Activated CD4-positive, alpha-beta T cell treated with anti-CD3 and anti-CD28 coated beads, Interleukin-2, amount 50 U/mL, for 1 hour (primary cell): ENCODE measurements at places on chromosomes 2 and 18.

- no peak for DNase-seq
Observed at GRCh38 chr18:36328385-36328858, 30.9 kb downstream of the FHOD3 start.

- no peak for DNase-seq
Observed at GRCh38 chr2:25489631-25490030, 147.9 kb upstream of the DNMT3A start.

- DNase-seq: no peak
Observed at GRCh38 chr2:160295519-160296207, 95.6 kb upstream of the ITGB6 start.

DNA sequence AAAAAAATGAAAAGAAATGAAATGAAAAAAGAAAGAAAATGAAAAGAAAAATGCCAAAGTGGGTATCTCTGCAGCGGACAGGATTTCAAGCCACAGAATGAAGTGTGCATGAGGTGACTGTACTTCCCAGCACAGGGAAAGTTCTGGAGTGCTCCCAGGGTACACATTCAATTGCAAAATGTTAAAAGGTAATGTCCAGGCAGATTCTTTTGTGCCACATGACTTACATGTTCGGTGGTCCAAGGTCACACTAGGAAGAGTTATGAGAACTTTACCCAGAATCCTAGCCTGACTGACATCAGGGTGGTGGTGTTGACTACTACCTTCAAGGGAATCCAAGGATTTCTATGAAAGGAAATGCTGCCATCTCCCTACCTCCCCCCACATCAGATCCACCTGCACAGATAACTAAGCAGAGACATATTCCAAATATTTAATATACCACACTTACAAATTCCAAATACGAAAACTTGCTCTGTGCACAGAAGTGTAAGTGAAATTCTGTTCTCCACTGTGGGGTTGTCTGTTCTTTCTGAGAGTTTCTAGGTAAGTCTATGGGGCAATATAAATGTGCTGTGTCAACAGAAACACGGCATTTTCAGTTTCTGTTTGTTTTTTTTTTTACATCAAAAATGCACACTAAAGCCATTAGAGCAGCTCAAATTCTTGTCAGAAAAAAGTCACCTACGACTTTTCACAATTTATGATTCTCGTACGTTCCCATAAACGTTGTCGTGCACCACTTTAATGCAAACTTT, 56.6 kb downstream of the CABYR start:
- DNase-seq: no peak

DNA sequence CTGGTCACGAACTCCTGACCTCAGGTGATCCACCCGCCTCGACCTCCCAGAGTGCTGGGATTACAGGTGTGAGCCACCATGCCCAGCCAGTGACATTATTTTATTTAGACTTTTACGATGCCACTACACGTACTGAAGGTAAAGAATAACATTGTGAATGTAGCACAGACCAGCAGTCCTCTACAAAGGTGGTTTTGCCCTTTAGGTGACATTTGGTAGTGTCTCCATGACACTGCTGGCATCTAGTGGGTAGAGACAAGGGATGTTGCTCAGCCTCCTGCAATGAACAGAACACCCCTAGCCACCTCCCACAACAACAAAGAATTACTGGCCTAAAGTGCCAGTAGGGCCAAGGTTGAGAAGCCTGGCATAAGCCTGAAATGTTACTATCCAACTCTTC, 69.5 kb downstream of the MYOM1 start:
- no peak for DNase-seq

GRCh38 chr2:224901121-224901676, 141.1 kb downstream of the DOCK10 start:
- DNase-seq: no peak

GRCh38 chr2:239187464-239188253, 213.2 kb downstream of the HDAC4 start:
- DNase-seq: no peak

- no peak for DNase-seq
Observed at GRCh38 chr2:72133721-72134407, 13.8 kb downstream of the CYP26B1 start.

DNA sequence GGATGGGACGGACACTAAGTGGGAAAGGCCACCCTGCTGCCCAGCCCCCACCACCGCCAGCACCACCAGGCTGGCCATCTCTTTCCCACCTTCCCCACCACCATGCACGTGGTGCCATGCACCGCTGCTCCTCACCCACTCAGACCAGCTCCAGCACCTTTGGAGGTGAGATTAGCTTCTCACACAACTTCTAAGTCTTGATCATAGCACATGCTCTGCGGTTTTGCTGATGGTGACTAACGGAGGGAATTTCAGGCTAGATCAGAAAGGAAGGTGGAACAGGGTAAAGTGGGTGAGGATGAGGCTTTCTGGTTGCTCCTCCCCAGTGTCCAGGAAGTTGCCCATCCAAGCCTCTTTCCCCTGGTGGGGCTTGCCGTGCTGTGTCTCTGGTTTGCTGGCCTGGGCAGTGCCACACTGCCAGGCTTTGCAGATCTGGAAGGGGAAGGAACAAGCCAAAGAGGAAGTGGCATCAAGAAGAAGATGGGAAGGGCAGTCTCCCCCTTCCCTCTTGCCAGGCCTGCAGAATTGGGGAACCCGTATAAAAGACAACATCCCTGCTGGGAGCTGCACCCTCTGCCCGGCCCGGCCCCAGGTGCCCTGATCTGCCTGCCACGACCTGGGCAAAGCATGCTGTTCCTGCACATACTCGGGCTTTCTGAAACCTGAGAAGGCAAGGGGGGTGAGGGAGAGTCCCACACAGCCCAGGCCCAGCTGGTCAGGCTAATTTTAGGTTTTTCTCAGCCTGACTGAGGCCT, 44.3 kb upstream of the CAB39 start:
- DNase-seq: no peak

GRCh38 chr18:5294113-5294456, 1.4 kb downstream of the ZBTB14 start:
- no peak for DNase-seq

DNA sequence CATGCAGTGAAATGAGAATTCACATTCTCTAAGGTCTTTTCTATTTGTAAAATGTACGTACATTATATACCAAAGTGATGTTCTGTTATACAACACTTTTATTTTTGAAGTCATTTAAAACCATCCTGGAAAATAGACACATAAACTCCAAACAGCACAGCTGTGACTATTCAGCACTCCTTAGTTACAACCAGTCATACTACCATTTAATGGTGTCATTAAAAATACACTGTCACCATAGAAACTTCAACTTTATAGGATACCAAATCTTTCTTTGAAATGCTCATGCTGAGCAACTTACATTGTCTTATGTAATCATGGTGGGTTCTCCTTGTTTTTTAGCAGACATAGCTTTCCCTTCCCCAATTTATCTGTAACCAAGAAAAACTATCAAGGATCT, 85.3 kb downstream of the METTL4 start:
- DNase-seq: no peak

GRCh38 chr18:63000839-63001238, 285.5 kb downstream of the PHLPP1 start:
- no peak for DNase-seq

DNA sequence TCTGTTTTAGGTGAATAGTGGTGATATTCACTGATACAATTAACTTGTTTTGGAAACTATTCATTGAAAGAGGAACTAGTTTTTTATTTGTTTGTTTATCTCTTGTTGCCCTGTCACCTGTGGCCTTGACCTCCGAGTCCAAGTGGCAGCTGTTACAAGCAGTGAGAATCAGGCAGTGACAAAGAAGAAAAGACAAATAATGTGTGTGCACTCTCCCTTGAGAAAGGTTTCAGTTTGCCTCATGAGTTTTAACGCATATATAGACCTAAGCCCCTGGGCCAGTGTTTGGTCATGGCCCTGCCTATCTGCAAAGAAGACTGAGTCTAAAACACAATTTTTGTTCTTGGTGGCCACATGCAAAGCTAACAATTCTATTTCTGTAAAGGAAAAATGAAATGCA, 15.3 kb downstream of the KYNU start:
- no peak for DNase-seq

DNA sequence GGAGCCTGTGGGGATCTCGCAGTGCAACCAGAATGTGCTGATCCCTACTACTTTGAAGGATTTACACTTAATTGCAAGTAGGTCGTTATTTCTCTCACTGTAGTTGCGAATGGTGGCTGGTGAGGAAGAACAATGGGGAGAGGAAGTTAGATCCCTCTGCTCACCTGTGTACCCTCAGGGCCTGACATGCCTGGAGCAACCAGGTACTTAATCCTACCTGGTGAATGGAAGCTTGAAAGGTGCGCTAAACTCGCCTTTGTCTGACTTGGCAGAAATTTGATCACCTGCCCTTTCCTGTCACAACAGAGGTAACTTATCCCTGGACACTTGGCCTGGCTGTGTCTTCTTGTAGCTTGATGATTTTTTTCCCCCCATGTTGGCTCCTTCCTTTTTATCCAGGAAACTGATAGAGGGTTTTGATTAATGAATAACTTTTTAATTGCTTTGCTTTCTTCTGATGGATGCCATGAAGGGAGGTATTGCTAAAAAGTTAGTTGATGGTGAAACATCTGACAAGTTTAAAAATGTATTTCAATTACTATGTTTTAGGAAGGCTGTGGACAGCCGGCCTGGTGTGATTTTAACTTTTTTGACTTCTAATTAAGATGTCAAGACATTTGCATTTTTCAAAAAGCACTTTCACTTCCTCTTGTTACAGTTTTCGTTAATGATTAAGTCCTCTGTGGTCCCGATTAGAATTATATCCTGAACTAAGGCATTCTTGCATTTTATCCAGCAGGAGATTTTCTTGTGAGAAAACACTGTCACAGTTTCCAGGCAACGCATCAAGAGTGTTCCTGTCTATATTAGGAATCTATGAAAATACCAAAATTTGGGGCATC, 9.2 kb downstream of the SGPP2 start:
- no peak for DNase-seq

DNA sequence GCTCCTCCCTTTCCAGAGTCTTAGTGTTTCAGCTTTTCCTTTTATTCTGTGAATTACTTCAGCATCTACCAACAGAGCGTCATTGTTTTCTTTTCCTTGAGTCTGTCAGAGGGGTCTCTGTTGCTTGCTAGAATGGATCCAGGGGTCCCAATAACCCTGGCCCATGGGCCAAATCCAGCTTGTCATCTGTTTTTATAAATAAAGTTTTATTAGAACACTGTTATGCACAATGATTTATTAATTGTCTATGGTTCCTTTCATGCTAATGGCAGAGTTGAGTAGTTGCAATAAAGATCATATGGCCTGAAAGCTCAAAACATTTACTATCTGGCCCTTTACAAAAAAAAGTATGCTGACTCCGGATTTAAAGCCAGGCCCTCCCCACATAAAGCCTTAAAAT, 58.8 kb downstream of the MRPL35 start:
- DNase-seq: no peak

DNA sequence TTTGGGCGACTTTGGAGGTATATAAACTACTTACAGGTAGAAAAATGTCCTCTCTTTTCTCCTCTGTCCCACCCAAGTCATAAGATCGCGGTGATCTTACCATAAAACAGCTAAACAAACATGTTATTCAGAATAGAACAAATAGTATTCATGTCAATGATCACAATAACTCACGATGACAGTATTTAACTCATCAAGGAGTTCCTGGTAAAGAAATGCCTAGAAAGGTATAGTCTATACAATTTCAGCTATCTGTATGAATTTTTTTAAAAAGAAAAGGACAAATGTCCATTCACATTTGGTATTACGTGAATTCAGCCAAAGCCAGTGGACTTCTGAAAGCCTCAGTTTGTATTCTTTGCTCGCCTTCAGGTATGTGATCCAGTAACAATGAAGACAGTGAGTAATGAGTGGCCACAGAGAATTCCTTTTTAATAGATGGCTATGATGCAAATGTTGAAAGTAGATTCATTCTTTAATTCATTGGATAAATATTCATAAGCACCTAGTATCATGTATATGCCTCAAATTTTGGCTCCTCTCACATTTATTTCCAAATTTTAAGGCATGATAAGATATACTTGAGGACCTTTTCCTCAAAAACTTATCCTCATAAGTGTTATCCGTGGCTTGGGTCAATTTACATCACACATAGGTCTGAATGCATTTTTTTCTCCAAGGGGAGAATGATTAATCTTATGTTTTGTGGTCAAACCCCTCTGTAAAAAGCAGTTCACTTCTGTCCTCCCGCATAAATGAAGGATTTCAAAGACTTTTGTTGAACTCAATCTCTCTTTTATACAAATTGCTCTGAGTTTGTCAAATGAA, 20.3 kb downstream of the ABCB11 start:
- DNase-seq: no peak

DNA sequence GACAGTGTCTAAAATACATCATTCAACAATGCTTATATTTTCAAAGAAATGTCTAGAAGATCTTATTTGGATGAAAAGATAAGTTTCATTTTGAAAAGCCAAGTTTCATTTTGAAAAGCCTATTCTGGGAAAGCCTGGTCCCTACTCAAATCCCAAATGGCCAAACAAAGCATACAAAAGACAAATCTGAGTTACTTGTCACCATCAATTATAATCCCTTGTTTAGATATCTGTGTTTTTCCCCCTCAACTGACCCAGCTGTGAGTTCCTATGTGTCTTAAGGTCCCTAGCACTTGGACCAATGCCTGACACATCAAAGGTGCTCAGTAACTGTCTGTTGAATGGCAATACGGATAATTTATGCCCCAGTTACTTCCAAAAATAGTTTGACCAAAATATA, 52.3 kb upstream of the THOC1 start:
- DNase-seq: no peak

DNA sequence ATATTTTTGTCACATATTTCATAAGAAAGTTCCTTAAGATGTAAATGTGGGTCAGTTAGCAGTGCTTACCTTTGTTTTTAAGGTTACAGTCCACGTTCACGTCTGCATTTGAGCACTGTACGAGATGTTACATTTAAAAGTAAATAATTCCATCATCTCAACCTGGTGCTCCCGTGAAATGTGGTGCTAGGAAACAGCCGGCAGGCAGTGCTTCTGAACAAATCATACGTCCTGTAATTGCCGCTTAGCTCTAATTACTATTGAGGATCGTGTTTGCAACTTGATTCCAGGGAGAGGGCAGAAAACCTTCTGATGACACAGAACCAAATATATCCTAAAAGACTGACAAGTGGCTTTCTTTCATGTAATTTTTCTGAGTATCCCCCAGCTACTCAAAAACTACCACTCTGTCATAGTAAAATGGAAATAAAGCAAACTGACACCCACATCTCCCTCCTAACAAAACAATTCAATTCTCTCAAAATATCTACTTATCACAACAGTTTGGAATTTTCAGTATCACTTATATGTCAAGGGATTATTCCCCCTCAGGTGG, 297.8 kb upstream of the SESTD1 start:
- no peak for DNase-seq

GRCh38 chr18:66013969-66014368, 263.2 kb downstream of the CDH7 start:
- no peak for DNase-seq

GRCh38 chr18:42641996-42642395, 473.5 kb downstream of the RIT2 start:
- DNase-seq: no peak
